ENCODE measurements at places on chromosomes 7 and 10.

GRCh38 chr7:106294334-106294733, 9.6 kb upstream of the NAMPT start:
- H3K4me1 ChIP-seq = no peaks in the 10 kb centered on the region
- no peaks in the 10 kb centered on the region for H3K36me3 ChIP-seq
- no peak overlapping the region for H3K4me3 ChIP-seq

DNA sequence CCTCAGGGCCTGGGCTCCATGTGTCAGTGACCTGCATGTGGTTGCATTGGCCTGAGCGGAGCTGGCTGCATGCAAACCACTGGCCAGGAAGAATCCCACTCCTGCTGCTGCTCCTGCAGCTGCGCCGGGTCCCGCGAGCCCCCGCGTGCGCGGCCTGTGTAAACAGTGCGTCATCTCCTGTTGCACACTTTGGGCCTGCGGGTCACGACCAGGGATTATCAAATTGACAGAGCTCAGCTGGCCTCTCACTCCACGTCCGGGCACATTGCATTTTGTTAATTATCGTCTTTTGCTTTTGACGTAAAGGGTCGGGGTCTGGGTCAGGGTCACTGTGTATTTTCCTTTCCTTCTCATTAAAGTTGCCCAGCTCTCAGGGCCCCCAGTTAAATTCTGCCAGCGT, 132.6 kb downstream of the RGS10 start:
- H3K36me3 ChIP-seq = no peaks in the 10 kb centered on the region
- H3K27me3 ChIP-seq = no peaks in the 10 kb centered on the region
- peaks cover 37% of the 10 kb centered on the region for H3K4me1 ChIP-seq
- DNase-seq = no peak
- no peak overlapping the region for H3K27ac ChIP-seq

- peaks cover 6% of the 10 kb centered on the region for H3K36me3 ChIP-seq
- no peaks in the 10 kb centered on the region for H3K27me3 ChIP-seq
- no peak overlapping the region for H3K4me3 ChIP-seq
- no peaks in the 10 kb centered on the region for H3K4me1 ChIP-seq
- DNase-seq = no peak
- H3K27ac ChIP-seq = no peak overlapping the region
These were observed 225.7 kb upstream of the ANKRD30A start for GRCh38 chr10:36899652-36900051.

DNA sequence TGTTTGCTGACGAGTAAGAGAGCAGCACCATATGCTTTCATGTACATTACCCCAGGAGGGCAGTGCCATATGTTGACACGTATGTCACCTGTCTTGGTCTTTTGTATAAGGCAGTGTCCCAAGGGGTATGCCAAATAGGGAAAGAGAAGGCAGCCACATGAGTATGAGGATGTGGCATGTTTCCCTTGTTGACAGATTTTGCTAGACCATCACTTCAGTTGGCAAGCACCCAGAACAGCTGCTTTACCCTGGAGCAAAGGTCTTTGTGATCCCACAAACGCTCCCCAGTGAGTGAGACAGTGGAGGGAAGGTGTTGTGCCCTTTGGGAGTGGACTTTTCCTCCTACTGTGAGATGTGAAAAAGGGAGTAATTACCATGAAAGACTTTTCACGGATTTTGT, 350.1 kb downstream of the ETV1 start:
- H3K27me3 ChIP-seq = no peaks in the 10 kb centered on the region
- no peaks in the 10 kb centered on the region for H3K36me3 ChIP-seq
- no peak overlapping the region for H3K4me3 ChIP-seq
- H3K27ac ChIP-seq = no peak overlapping the region
- H3K4me1 ChIP-seq = peaks cover 4% of the 10 kb centered on the region

DNA sequence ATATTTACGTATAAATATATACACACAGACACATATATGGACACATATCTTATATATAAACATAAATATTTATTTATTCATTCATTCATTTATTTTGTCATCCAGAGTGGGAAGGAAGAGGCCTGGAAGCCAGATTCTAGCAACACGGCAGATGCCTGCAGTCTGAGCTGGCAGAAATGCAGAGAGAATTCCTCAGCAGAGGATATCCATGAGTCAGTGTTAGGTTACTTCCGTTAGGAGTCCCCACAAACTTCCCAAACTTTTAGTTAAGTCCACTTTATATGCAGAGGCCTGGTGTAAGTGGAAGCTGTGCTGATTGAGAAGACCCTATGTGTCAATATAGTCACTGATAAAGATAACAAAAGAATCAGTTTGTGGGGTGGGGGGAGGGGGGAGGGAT, 89.6 kb downstream of the PPP1R17 start:
- DNase-seq = no peak
- no peak overlapping the region for H3K27ac ChIP-seq
- no peaks in the 10 kb centered on the region for H3K36me3 ChIP-seq
- peaks cover 24% of the 10 kb centered on the region for H3K4me1 ChIP-seq

DNA sequence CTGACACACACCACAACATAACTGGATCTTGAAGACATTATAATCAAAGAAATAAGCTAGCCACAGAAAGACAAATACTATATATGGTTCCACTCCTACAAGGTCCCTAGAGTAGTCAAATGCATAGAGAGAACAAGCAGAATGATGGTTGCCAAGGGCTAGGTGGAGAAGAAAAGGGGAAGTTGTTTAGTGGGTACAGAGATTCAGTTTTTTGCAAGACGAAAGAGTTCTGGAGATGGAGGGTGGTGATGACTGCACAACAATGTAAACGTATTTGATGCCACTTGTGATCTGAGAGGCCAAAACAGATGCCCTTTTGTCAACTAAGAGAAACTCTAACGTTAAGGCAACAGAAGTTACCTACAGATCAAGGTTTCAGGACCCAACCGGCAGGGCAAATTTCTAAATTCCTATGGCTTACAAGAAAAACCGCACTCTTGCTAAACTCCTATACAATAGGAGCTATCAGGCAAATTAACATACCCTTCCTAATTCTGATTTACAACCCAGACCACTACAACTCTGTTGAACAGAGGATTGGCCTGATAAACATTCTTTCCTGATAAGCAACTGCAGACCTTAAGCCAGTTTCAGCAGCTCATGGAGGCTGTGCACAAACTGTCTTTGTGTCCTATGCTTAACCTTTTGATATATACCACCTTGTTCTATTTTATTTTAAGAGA, 69.0 kb downstream of the FAM107B start:
- no peak for DNase-seq
- H3K36me3 ChIP-seq = no peaks in the 10 kb centered on the region
- H3K4me1 ChIP-seq = peaks cover 20% of the 10 kb centered on the region
- no peaks in the 10 kb centered on the region for H3K27me3 ChIP-seq

GRCh38 chr10:80612261-80612660, 74.6 kb downstream of the SH2D4B start:
- H3K27ac ChIP-seq = no peak overlapping the region
- H3K27me3 ChIP-seq = peaks cover 10% of the 10 kb centered on the region
- H3K4me3 ChIP-seq = no peak overlapping the region

DNA sequence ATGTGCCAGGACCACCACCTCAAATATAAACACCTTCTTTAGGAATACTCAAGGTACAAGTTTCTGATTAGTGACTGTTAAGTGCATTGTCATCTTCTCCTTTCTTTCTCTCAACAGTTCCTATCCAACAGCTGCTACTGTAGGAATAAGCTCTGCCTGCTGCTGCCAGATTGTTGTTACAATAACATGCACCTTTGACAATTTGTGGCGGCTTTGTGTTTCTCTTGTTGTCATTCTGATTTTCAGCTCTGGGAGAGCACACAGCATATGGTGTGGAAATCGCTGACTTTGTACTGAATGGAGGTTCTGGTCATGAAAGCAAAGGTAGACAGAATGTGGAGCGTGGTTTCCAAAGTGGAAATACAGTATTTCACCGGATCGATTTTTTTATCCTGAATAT, 182.8 kb downstream of the SEC23IP start:
- H3K27ac ChIP-seq = no peak overlapping the region
- no peak overlapping the region for H3K4me3 ChIP-seq
- DNase-seq = no peak
- H3K36me3 ChIP-seq = no peaks in the 10 kb centered on the region

DNA sequence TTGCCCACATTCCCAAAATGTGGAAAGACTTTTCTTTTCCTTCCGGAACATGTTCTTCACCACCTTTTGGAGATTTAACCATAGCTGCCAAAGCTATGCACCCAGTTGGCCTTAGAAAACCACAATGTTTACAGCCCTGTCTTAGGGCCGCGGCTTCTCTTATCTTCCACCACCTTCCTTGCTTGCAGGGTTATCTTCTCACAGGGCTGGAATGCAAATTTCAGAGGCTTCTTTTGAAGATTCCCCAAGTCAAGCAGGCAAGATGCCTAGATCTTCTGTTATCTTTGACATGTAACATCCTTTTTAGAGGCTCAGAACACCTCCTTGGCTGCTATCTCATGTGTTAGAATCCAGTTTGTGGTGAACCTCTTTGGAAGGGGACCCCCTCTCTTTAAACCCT, 11.1 kb downstream of the KCTD7 start:
- H3K27me3 ChIP-seq = no peaks in the 10 kb centered on the region
- DNase-seq = no peak
- no peak overlapping the region for H3K4me3 ChIP-seq
- no peaks in the 10 kb centered on the region for H3K4me1 ChIP-seq
- no peak overlapping the region for H3K27ac ChIP-seq

DNA sequence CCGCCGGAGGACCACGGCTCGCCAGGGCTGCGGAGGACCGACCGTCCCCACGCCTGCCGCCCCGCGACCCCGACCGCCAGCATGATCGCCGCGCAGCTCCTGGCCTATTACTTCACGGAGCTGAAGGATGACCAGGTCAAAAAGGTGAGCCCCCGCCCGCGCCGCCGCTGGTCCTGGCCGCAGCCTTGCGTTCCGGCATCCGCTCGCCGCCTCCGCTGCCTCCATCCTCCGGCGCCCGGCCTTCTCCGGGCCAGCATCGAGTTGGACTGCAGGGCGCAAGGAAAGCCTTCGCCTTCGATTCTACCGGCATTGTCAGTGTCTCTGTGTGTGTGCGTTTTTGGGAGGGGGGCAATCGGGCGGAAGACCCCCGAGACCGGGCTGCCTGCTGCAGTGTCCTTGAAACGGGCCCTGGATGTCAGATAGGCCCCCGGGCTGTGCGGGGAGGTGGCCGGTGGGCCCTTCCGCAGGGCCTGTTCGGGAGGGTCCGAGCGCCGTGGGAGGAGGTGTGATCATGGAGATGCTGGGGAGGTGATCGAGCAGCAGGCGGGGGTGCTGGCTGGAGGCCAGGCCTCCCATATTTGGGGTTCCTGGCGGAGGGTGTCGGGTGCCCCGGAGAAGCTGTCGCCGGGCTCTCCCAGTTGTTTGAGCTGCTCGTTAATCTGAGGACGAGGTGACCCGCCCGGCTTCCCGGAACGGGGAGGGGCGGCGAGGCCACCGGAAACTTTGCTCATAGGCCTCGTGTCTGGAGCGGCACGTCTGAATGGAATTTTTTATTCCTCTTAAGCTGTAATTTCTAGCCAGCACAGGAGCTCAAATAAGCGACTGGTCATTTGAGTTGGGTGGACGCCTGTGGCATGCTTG, 40.8 kb downstream of the HK1 start:
- peak; percentile 72 for DNase-seq
- H3K4me3 ChIP-seq = peak overlapping the region; percentile 95
- no peaks in the 10 kb centered on the region for H3K27me3 ChIP-seq
- no peaks in the 10 kb centered on the region for H3K36me3 ChIP-seq
- peak overlapping the region; percentile 92 for H3K27ac ChIP-seq

GRCh38 chr10:43131906-43132305, 6.3 kb upstream of the CSGALNACT2 start:
- peaks cover 13% of the 10 kb centered on the region for H3K4me1 ChIP-seq
- no peak overlapping the region for H3K4me3 ChIP-seq
- no peaks in the 10 kb centered on the region for H3K36me3 ChIP-seq
- H3K27me3 ChIP-seq = peaks cover 10% of the 10 kb centered on the region
- no peak overlapping the region for H3K27ac ChIP-seq

GRCh38 chr10:122435212-122435827, 19.1 kb upstream of the ARMS2 start:
- no peaks in the 10 kb centered on the region for H3K4me1 ChIP-seq

DNA sequence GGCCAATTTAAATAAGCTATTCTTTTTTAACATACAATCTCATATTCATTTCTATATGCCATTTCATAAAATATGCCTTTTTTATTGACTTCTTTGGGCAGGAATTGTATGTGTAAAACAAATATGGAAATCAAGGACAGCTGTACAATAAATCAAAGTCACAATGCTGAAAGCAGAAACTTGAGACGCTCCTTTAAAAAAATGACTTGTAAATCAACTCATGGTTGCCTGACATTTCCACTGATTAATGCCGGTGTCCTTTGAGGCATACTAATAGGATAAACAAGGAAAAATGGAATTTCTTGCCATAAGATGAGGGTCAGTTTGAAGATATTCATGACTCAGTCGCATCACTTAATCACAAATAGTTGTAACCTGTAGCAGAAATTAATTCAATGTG, 247.4 kb upstream of the TEX47 start:
- H3K4me3 ChIP-seq = no peak overlapping the region
- H3K4me1 ChIP-seq = no peaks in the 10 kb centered on the region
- no peaks in the 10 kb centered on the region for H3K36me3 ChIP-seq
- H3K27ac ChIP-seq = no peak overlapping the region
